ENCODE measurements at places on chromosomes 6 and 20.

DNA sequence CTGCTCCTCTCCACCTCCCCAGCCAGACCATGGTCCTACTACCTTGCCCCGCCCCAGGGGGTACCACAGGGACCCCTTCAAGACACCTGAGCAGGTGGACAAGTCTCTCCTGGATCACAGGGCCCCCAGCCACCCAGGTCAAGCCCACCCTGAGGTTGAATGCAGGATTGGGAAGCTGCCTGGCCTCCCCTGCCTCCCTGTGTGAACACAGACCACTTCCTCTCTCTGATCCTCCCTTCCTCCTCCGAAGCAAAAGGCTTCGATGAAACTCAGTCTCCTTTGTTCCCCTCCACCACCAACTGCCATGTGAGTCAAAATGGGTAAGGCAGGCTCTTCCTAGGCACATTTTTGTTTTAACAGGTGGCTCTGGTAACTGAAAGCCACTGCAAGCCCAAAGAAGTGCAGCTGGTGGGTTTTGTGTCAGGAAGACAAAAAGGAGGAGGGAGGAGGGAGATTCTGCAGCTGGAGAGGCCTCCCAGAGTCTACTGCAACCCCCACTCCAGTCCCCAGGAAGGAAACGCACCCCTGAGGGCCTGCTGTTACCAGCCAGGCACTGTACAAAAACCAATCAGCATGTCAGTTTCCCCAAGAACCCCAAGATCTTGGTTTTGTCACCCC lies 5.4 kb downstream of the ADA start:
- no peak for DNase-seq

DNA sequence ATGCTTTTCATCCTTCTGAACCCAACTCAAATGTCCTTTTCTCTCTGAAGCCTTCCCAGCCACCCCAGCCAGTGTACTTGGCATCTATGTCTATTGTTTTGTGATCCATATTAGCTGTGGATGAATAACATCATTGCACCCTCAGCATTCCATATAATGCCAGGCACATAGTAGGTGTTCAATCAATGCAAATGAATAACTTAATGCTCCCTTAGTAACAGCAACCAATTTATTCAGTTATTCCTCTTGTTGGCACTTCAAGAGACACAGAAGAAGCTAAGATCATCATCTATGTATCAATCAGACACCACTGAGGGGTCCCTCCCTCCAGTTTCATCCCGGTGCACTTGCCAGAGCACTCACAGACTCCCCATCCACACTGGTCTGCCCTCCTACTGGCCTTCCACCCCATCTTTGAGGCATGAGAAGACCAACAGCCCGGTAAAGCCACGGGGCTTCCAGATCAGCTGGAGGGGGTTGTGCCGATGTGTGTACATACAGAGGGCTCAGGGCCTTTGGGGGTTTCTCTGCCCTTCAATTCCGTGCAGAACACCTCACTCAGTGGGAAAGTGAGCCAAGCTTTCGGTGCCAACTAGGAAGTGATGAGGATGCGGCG lies 2.4 kb upstream of the TAF8 start:
- DNase-seq = no peak

- no peak for DNase-seq
Measured at GRCh38 chr20:31758991-31759390, 19.9 kb downstream of the TPX2 start.

- DNase-seq = no peak
Measured at GRCh38 chr6:121608270-121608669, 172.8 kb downstream of the GJA1 start.

DNA sequence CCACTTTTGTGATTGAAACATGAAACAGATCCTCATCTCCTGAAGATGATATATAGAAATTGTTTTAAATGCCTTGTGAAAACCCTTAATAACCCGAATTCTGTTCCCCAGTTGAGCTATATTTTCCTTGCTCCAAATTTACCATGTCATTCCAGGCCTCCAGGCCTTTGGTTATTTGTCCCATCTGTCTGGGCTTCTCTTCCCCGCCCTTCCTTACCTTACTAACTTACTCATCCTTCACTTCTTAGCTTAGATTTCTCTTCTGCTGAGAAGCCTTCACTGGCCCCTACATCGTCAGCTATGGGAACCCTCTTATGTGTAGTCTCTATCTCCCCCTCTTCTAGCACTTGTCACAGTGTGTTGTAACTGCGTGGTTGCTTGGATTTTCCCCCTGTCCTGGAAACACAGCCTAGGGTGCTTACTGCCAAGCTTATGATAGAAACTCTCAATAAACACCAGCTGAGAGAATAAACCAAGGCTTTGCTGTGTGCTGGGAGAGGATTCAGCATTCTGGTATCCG lies 68.6 kb downstream of the SGK1 start:
- DNase-seq = no peak

DNA sequence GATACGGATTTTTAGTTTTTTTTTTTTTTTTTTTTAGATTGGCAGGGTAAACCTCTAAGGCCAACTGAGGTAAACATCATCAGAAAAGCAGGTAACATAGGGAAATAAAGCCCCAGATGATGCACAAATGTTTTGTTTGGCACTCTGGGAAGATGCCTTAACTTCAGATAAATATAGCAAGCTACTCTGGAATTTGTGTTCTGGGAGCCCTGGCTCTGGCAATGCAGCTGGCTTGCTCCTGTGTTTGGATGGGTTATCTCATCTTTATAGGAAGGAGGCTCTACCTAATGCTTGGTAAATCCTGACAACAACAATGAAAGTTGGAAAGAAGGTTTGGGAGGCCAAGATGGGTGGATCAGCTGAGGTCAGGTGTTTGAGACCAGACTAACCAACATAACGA lies 77.4 kb downstream of the GFOD1 start:
- DNase-seq = no peak

- DNase-seq = no peak
Measured at GRCh38 chr6:158207422-158207788, 39.3 kb downstream of the GTF2H5 start.
